ENCODE measurements at places on chromosomes 6 and 20. TPM values are rescaled to one million over a fixed set of nuclear protein-coding genes. Genes with fewer than 3 reads are reported as not detected.

SLC12A5 gene
- total RNA-seq = 1.3 TPM

PLCB1 gene
- 5.6 TPM for total RNA-seq

ZNF165 gene
- total RNA-seq = 5.1 TPM

TUBB1 gene
- total RNA-seq = 0.11 TPM

ELOVL4 gene
- 1.0 TPM for total RNA-seq

APCDD1L gene
- total RNA-seq = not detected

CDK5RAP1 gene
- total RNA-seq = 59.7 TPM

CST2 gene
- not detected for total RNA-seq

FAM209A gene
- 6.4 TPM for total RNA-seq

BCAS1 gene
- 0.20 TPM for total RNA-seq

OOEP gene
- total RNA-seq = 0.38 TPM

MAS1L gene
- not detected for total RNA-seq

DEFB132 gene
- total RNA-seq = not detected

C6orf15 gene
- not detected for total RNA-seq

SRMS gene
- not detected for total RNA-seq

HLA-B gene
- total RNA-seq = 7,013 TPM

SSTR4 gene
- not detected for total RNA-seq

FAM184A gene
- 3.3 TPM for total RNA-seq

SLC17A5 gene
- 6.2 TPM for total RNA-seq

CPXM1 gene
- not detected for total RNA-seq

RUNX2 gene
- 17.5 TPM for total RNA-seq

TRIM15 gene
- total RNA-seq = not detected

CLPSL1 gene
- not detected for total RNA-seq

DYNLT2 gene
- 4.1 TPM for total RNA-seq

RBPJL gene
- not detected for total RNA-seq

STX7 gene
- total RNA-seq = 5.9 TPM

CRISP3 gene
- total RNA-seq = not detected

BTNL2 gene
- not detected for total RNA-seq

PRR18 gene
- not detected for total RNA-seq

STK4 gene
- 265 TPM for total RNA-seq

TULP1 gene
- total RNA-seq = not detected

ZBTB12 gene
- total RNA-seq = 0.33 TPM

GPSM3 gene
- total RNA-seq = 190 TPM

TGM3 gene
- total RNA-seq = not detected

CGA gene
- not detected for total RNA-seq

MUC21 gene
- not detected for total RNA-seq

KCNK5 gene
- total RNA-seq = 0.30 TPM

CDH4 gene
- 0.11 TPM for total RNA-seq

HTR1B gene
- total RNA-seq = not detected

SLC17A2 gene
- not detected for total RNA-seq

OR2H1 gene
- total RNA-seq = not detected

OLIG3 gene
- total RNA-seq = not detected

ZNFX1 gene
- total RNA-seq = 50.6 TPM

PLAGL2 gene
- total RNA-seq = 15.6 TPM

SRSF3 gene
- 556 TPM for total RNA-seq

HSPA1L gene
- 1.8 TPM for total RNA-seq

COL19A1 gene
- not detected for total RNA-seq

KIAA1755 gene
- total RNA-seq = not detected

GRIK2 gene
- not detected for total RNA-seq

LY86 gene
- 2.1 TPM for total RNA-seq

RIPPLY2 gene
- total RNA-seq = not detected

PNLDC1 gene
- total RNA-seq = 0.14 TPM

Data from CD4-positive, alpha-beta T cell (primary cell).